ENCODE measurements at places on chromosomes 4 and X.

GRCh38 chr4:141849778-141850177 lies 213.4 kb downstream of the IL15 start:
- DNase-seq = no peak

DNA sequence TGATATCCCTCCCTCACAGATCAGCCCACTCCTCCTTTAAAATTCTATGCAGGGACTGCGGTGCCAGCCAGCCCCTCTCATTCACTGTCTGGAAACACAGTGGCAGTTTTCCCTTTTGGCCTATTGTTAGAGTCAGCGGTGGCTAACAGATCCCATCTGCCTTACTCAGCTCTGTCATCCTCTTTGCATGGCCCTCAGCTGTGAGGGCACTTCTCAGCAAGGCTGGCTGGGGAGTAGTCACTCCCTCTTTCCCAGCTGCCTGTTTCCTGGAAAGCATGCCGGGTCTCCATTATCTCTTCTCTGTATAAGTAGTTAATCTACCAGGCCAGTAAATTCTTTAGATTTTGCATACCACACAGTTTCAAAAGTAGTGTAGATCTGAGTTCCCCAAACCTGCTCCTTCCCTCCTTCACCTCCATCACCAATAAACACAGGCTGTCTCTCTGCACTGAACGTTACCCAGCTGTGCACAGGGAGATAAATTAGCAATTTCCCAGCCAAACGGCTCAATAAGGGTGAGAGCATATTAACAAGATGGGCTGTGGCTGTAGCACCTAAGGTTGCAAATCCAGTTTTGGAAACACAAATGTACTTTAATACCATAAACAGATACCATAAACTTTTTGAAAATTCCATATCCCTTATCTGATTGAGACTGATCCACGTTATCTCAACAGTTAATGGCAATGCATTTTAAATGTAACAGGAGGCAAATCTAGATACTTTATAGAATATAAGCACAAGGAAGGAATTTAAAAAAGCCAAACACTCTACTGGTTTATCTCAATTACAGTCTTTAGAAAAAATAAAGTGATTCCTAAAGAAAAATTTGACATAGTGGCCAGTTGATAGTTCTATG lies 229.3 kb downstream of the ANKRD50 start:
- DNase-seq = no peak

DNA sequence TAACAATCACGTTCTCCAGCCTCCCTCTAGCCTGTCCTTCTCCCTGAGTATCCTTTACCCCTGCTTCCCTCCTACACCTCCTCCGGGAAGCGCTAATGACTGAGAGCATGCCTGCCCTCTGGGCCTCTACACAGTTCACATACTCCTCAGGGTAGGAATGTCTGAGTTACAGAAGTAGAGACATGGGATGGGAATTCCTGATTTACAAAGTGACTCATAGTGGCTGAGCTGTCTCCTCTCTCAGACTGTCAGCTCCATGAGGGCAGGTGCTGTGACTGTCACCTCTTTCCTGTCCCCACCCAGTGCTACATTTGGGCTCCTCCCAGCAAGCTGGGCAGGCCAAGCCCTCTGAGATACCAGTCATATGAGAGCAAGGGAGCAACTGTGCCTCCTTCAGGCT lies 2.6 kb downstream of the LAS1L start:
- DNase-seq = no peak

GRCh38 chr4:56570041-56570440 lies 64.5 kb downstream of the ARL9 start:
- no peak for DNase-seq

- DNase-seq = no peak
Measured at GRCh38 chr4:41069257-41069656, 145.1 kb downstream of the APBB2 start.

- DNase-seq = no peak
Measured at GRCh38 chrX:15165832-15166231, 104.1 kb downstream of the ASB9 start.

GRCh38 chrX:10381193-10381592 lies 224.4 kb downstream of the CLCN4 start:
- DNase-seq = no peak

DNA sequence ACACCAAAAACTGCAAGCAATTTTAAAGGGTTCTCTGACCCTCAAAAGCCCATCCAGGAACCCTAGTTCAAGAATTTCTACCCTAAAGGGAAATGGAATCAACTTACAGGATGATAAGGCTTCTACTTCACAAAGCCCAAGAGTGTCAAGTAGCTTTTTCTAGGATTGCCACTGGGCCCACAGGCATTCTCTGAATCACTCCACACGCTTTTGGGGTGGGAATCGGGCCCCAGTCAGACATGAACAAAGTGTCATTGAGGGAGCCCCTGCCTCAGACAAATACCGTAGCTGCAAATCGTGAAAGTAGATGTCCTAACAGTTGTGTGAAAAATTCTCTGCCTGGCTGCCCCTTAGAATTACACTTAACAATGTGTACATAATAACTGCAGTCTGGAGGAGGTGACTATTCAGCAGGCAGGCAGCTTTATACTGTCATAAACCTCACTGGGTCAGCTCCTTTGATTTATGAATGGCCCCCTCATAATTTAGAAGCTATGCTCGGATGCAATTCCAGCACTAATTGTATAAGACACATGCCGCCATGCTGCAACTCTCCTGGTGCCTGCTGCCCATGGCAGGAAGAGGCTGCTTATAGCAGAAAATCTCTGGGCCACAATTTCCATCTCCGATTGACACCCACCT lies 36.7 kb downstream of the CHRDL1 start:
- DNase-seq = no peak

GRCh38 chr4:93825551-93826216 lies 2.9 kb upstream of the ATOH1 start:
- no peak for DNase-seq

- DNase-seq = no peak
Measured at GRCh38 chrX:129115104-129115503, 408.2 kb downstream of the SMARCA1 start.

DNA sequence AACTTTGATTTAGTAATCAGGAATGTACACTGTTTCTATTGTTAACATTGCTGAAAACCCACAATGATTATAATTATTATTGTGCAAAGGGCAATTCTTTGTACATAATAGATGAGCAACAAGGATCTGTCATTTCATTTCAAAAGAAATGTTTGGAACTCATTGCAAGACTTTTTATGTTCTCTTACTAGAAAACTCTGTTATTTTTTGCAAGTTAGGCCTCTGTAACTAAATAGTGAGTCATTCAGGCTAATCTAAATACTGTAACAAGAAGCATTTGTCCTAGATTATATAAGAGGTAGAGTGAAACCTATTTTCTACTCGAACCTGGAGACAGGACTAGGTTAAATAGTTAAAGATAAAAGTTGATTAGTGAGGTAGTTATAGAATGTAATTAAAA lies 93.2 kb upstream of the FAM47B start:
- no peak for DNase-seq

DNA sequence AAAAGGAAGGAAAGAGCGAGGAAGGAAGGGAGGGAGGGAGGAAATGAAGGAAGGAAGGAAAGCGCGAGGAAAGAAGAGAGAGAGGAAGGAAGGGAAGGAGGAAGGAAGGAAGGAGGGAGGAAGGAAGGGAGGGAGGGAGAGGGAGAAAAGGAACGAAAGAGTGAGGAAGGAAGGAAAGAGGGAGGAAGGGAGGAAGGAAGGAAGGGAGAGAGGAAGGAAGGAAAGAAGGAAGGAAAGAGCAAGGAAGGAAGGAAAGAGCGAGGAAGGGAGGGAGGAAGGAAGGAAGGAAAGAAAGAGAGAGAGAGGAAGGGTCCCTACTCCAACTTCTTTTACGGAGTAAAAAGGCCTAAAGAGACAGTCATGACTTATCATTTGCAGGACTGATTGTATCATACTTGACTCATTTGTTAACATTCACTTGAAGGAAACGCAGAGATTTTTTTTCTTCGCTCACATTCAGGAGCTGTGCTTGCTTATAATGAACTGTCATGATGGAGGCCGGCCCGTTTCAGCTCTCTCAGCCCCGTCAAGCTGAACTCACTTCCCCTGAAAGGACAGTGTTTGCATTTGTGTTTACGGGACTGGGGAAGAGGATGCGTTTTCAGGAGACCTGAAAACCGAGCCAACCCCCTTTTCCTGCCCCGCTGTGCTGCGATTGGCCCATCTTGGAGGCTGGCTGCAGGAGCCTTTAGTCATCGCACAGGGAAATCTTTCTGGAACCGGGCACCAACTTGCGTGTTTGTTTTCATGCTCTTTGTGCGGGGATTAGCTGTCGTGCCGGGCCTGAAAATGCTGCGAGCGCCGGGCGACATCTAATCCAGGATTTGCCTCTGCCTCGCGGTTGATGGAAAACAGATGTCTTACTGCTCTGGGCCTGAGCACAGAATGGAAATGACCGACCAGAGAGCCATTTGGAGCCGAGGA lies 17.8 kb downstream of the TRIM2 start:
- no peak for DNase-seq

DNA sequence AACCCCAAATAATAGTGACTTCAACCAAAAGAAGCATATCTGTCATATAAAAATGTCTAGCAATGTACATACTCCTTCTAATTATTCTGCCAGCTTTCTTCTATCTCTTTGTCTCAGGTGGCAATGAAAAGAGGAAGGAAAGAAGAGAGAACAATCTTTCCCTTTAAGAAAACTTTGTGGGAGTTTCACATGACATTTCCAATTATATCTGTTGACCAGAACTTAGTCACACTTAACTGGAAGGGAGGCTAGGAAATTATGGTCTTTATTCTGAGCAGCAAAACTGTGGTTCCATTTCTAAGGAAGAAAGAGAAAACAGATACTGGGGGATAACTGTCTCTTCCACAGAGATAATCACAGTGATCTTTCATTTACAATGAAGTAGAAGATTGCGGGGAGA lies 12.9 kb upstream of the MAOA start:
- no peak for DNase-seq

GRCh38 chr4:27635936-27636913 lies 775.6 kb downstream of the STIM2 start:
- no peak for DNase-seq

DNA sequence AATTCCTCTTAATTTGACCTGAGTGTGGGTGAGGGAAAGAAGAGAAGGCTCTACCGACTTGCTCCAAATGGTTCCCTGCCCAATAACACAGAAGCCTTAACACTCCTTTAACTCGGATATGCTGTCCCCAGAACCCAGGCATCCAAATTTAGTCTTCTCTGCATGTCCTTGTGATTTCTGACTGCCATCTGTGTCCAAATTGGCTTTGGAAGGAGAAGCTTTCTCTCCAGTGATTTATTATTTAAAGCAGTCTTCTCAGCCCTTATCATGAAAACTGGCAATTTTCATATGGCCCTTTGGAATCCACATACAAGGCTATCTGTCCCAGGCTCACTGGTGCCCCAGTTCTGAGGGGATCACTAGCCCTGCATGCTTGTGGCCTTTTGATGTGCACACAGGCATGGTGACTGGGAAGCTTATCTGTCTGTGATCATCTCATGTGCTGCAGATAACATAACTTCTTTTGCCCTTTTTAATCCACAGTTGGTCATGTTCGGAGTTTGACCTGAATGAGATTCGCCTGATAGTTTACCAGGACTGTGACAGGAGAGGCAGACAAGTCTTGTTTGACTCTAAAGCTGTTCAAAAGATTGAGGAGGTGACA lies 56.7 kb downstream of the FNIP2 start:
- no peak for DNase-seq

DNA sequence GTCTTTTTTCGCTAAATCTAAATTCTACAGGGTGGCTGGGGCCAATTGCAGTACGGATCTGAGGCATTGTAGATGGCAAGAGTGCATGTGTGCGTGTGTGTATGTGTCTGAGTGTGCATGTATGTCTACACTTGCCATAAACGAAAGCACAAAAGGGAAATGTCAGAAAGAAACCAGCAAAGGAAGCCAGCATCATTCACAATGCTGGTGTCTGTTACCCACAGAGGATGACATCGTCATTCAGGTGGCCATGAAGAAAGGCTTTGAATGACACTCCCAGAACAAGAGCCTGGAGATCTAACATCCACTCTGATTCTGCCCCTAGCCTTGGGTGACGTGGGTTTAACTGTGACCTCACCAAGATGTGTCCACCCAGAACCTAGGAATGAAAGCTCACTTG lies 124.6 kb downstream of the DHRSX start:
- DNase-seq = no peak

GRCh38 chr4:173475751-173476150 lies 54.3 kb downstream of the HAND2 start:
- no peak for DNase-seq

DNA sequence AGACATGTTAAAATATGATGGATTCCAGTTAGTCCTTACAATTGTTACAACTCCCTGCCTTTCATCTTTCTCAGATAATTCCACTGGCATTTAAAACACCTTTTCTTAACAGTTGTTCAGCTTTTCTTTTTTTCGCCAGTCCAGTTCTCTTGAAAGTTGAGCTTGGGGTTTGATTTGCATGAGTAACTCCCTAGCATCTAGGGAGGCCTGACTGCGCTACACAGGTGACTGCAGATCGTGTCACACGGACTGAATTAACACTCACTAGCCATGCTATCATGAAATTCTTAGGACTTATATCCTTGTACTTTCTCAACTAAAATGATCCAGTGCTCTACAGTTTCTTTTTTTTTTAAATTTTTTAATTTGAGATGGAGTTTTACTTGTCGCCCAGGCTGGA lies 69.8 kb downstream of the ARHGAP24 start:
- DNase-seq = no peak

DNA sequence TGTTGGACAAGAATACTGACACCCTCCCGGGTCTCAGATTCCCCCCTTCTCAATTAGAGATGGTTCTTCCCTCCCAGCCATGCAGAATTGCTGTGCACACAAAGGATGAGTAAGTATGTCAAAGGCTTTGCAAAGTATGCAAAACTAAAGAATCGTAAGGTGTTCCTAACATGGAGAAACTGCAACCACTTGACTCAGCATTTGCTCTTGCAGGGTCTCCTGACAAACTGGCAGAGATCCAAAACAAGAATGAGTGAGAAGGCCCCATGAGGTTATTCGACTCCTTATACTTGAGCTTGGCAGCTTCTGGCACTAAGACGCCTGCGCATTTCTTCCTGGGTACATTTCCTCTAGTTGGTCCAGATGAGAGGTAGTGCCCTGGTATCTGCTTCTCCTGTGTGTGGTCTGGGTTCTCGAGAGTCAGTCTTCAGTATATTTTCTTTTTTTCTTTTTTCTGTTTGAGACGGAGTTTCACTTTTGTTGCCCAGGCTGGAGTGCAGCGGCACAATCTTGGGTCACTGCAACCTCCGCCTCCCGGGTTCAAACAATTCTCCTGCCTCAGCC lies 8.2 kb downstream of the FAM184B start:
- DNase-seq = no peak

DNA sequence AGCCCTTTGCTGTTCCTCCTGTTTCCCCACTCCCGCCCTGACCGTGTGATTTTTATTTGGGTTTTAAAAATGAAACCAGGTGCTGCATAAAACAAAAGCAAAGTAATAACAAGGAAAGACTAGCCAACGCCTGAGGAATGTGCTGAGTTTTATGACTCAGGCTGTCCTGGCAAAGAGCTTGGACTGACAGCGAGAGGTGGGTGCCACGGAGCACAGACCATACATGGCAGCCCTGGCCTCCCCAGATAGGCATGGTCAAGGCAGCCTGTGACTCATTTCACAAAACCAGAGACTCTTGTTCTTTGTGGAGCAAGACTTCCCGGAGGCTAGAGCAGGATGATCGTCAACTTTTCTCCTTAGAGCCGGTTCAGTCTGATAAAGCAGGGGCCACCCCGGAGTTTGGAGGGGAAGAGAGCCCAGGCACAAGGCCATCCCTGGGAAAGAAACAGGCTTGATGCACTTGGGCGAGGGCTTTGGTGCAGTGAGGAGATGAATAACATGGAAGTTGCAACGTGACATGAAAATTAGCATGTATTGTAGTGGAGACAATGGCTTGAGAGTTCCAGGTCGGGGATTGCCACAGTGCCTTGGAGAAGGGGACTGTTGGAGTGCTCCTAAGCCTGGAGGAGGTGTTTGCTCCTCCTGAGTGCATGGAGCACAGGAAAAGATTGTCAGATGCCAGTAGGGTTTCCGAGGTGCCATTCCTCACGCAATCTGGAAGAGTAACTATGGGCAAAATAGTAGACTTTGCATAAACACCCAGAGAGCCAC lies 54.8 kb downstream of the C4orf51 start:
- no peak for DNase-seq

Data from stimulated activated CD8-positive, alpha-beta memory T cell treated with anti-CD3 and anti-CD28 coated beads, Interleukin-4, amount 100 ng/mL, for 1 hour (primary cell).